ENCODE measurements at places on chromosomes 3 and 15. TPM values are rescaled to one million over a fixed set of nuclear protein-coding genes. Genes with fewer than 3 reads are reported as not detected.

GRCh38 chr3:122919291-122919610, 108.3 kb downstream of the SEMA5B start:
- no peaks in the 10 kb centered on the region for H3K36me3 ChIP-seq
- DNase-seq, result no peak
- H3K4me3 ChIP-seq, result no peak overlapping the region
- no peak overlapping the region for H3K27ac ChIP-seq
- peaks cover 18% of the 10 kb centered on the region for H3K4me1 ChIP-seq

DNA sequence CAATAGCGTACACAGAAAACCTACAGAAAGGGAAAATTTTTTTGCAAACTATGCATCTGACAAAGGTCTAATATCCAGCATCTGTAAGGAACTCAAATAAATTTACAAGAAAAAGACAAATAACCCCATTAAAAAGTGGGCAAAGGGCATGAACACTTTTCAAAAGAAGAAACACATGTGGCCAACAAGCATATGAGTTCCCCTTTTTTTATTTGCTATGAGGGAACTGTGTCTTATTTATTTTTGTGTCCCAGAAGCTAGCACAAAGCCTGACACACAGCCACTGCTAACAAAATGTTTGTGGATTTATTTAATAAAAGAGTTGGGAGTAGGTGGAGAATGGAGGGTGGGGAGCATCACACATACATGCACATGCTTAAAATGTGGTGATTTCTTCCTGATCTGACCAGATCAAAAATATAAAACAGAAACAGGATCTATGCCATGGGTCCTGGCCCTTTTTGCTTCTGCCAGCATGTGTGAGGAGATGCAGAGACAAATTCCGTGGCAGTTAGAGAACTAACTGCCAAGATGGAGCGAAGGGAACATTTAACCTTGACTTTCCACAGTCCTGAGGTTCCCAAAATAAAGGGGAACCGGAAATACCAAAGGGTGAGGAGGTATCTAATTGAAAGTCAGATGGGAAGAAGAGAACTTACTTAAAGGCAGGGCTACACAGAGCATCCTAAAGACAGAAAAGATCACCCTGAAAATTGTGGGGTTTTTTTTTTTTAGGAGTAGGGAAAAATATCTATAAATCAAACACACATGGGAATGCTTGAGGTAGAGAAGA, at the start of gene TMEM202:
Gene TMEM202 (plus strand): TSS at position 510 of the 793 bp plus-strand sequence. CDS start 22 bp downstream, at position 532.
- no peak within 1 kb of the TSS for H3K27ac ChIP-seq
- DNase-seq, result no peak
- H3K36me3 ChIP-seq, result no peaks in the 10 kb centered on the region
- no peaks in the 10 kb centered on the region for H3K4me1 ChIP-seq

The ONECUT1 gene
- total RNA-seq, result not detected

The APPL1 gene
- 55.1 TPM for total RNA-seq

- no peak overlapping the region for H3K27ac ChIP-seq
- no peaks in the 10 kb centered on the region for H3K27me3 ChIP-seq
- no peaks in the 10 kb centered on the region for H3K36me3 ChIP-seq
Observed at GRCh38 chr3:7038394-7038793, 177.5 kb downstream of the GRM7 start.

- no peaks in the 10 kb centered on the region for H3K27me3 ChIP-seq
- peak overlapping the region; percentile 89 for H3K27ac ChIP-seq
- peaks cover 56% of the 10 kb centered on the region for H3K4me1 ChIP-seq
- H3K4me3 ChIP-seq, result no peak overlapping the region
Observed at GRCh38 chr3:11509173-11510000, 134.3 kb downstream of the VGLL4 start.

GRCh38 chr15:32774022-32774421, 56.2 kb downstream of the GREM1 start:
- H3K36me3 ChIP-seq, result no peaks in the 10 kb centered on the region
- no peaks in the 10 kb centered on the region for H3K4me1 ChIP-seq
- H3K27me3 ChIP-seq, result no peaks in the 10 kb centered on the region
- no peak overlapping the region for H3K4me3 ChIP-seq

The ISG20 gene
- total RNA-seq, result 14.3 TPM

- H3K27ac ChIP-seq, result no peak overlapping the region
- H3K4me3 ChIP-seq, result no peak overlapping the region
- no peak for DNase-seq
Observed at GRCh38 chr15:38517312-38517975, 47.2 kb downstream of the RASGRP1 start.

DNA sequence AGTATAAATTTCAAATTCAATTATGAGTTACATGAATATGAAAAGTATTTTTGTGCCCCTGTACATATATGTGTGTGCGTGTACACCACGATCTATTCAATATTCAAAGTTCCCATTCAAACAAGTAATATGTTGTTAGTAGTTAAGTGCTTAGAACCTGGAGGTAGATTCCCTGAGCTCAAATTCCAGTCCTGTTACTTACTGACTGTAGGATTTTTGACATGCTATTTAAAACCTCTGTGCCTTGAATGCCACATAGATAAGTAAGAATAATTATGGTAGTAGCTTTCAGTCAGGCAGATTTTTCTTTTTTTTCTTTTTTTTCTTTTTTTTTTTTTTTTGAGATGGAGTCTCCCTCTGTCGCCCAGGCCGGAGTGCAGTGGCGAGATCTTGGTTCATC, 53.3 kb upstream of the CMSS1 start:
- H3K36me3 ChIP-seq, result no peaks in the 10 kb centered on the region
- DNase-seq, result no peak
- no peak overlapping the region for H3K4me3 ChIP-seq
- H3K27me3 ChIP-seq, result no peaks in the 10 kb centered on the region
- H3K27ac ChIP-seq, result no peak overlapping the region

- no peak overlapping the region for H3K27ac ChIP-seq
- no peaks in the 10 kb centered on the region for H3K27me3 ChIP-seq
- H3K4me1 ChIP-seq, result no peaks in the 10 kb centered on the region
- no peak overlapping the region for H3K4me3 ChIP-seq
Observed at GRCh38 chr3:51547274-51547673, 8.8 kb downstream of the RAD54L2 start.

- H3K36me3 ChIP-seq, result no peaks in the 10 kb centered on the region
- no peak overlapping the region for H3K4me3 ChIP-seq
- H3K4me1 ChIP-seq, result peaks cover 14% of the 10 kb centered on the region
- no peaks in the 10 kb centered on the region for H3K27me3 ChIP-seq
- peak overlapping the region; percentile 7 for H3K27ac ChIP-seq
Observed at GRCh38 chr15:68691705-68692104, 112.9 kb downstream of the CORO2B start.

DNA sequence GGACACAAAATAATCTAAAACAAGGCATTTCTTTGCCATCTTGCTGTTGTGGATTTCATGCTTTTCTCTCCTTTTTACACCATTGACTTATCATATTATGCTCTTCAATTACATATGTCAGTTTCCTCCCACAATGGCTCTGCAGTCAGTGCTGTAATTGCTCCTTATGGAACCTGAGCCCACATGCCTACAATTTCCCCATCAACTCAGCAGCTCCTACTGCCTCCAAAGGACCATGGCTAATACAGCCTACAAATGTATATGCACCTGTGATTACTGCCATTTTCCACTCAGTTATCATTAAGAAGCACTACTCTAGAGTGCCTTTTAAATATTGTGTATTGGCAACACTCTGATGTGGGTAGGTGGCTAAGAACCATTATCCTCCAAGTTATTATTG, 30.8 kb downstream of the RTP4 start:
- no peak overlapping the region for H3K4me3 ChIP-seq
- no peaks in the 10 kb centered on the region for H3K27me3 ChIP-seq
- no peaks in the 10 kb centered on the region for H3K36me3 ChIP-seq
- H3K27ac ChIP-seq, result no peak overlapping the region
- no peak for DNase-seq

The SAMMSON gene
- total RNA-seq, result 0.59 TPM

The SPATA12 gene
- total RNA-seq, result not detected

- H3K4me3 ChIP-seq, result no peak overlapping the region
- DNase-seq, result no peak
- peaks cover 4% of the 10 kb centered on the region for H3K4me1 ChIP-seq
- H3K36me3 ChIP-seq, result no peaks in the 10 kb centered on the region
Observed at GRCh38 chr3:53583161-53583690, 88.8 kb downstream of the CACNA1D start.

- no peak for DNase-seq
- H3K27ac ChIP-seq, result peak overlapping the region; percentile 75
- H3K27me3 ChIP-seq, result no peaks in the 10 kb centered on the region
Observed at GRCh38 chr3:15795651-15796308, 2.0 kb downstream of the ANKRD28 start.

The ARPIN gene
- 21.4 TPM for total RNA-seq

The GNL3 gene
- total RNA-seq, result 39.2 TPM

DNA sequence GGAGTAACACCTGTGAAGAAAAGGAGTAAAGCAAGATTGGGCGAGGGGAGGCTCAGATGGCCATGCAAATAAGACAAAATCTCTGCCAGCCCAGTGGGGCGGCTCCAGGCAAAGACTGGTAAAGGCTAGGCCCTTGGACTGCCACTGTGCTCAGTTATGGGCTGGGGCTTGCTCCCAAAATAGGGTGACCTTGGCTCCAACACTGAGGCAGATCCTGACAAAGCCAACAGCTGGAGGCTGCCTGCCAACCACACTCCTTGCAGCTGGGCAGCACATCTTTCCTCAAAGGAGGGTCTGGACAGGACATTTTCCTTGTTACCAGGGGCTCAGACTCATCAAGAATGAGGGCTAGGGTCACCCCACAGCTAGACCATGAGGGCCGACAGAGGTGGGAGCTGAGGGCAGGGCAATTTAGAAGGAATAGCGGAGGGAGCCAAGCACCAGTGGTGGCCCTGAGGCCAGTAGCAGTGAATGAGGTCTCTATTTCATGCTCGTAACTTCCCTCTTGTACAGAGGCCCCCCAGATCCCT, 86.1 kb downstream of the CHRD start:
- H3K27ac ChIP-seq, result no peak overlapping the region
- no peak for DNase-seq
- no peak overlapping the region for H3K4me3 ChIP-seq
- no peaks in the 10 kb centered on the region for H3K4me1 ChIP-seq
- no peaks in the 10 kb centered on the region for H3K27me3 ChIP-seq

DNA sequence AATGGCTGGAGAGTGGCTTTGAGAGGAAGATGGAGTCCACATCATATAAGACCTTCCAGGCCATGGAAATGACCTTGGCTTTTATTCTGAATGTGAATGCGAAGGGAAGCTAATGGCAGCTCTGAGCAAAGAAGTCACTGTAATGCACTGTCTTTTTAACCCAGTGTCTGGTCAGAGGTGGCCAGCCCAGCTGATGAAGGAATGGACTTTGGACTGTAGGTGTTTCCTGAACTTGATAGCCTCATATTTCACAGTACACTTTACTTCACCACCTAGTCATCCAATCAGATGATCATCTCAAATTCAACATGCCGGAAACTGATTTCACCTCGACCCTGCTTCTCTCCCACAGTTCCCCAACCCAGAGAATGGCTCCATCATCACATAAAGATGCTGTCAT, 33.4 kb downstream of the DCLK3 start:
- H3K27ac ChIP-seq, result no peak overlapping the region
- H3K4me1 ChIP-seq, result no peaks in the 10 kb centered on the region
- no peaks in the 10 kb centered on the region for H3K36me3 ChIP-seq
- H3K27me3 ChIP-seq, result no peaks in the 10 kb centered on the region
- no peak for DNase-seq

DNA sequence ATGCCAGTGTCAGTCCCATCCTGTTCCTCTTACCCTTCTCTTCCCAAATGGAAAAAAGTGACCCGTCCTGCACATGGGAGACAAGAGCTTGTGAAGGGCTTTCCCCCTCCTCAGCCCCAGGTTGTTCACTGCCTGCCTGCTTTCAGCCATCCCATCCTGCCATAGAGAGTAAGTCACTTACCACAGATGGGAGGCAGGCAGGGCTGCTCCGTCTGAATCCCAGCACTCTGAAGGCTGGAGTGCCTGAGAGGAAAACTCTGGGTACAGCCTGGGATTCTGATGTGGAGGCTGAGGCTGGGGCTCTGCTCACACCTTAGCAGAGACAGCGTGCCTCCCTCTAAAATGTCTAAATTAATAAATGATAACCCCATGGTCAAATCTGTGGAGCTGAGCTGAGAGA, 14.8 kb downstream of the CPNE4 start:
- no peaks in the 10 kb centered on the region for H3K36me3 ChIP-seq
- DNase-seq, result no peak
- peaks cover 9% of the 10 kb centered on the region for H3K4me1 ChIP-seq
- H3K4me3 ChIP-seq, result no peak overlapping the region
- no peak overlapping the region for H3K27ac ChIP-seq

GRCh38 chr15:65660927-65661326, 39.2 kb downstream of the SLC24A1 start:
- peaks cover 12% of the 10 kb centered on the region for H3K36me3 ChIP-seq
- H3K4me3 ChIP-seq, result no peak overlapping the region
- H3K27ac ChIP-seq, result no peak overlapping the region
- no peaks in the 10 kb centered on the region for H3K27me3 ChIP-seq
- no peak for DNase-seq
- no peaks in the 10 kb centered on the region for H3K4me1 ChIP-seq

DNA sequence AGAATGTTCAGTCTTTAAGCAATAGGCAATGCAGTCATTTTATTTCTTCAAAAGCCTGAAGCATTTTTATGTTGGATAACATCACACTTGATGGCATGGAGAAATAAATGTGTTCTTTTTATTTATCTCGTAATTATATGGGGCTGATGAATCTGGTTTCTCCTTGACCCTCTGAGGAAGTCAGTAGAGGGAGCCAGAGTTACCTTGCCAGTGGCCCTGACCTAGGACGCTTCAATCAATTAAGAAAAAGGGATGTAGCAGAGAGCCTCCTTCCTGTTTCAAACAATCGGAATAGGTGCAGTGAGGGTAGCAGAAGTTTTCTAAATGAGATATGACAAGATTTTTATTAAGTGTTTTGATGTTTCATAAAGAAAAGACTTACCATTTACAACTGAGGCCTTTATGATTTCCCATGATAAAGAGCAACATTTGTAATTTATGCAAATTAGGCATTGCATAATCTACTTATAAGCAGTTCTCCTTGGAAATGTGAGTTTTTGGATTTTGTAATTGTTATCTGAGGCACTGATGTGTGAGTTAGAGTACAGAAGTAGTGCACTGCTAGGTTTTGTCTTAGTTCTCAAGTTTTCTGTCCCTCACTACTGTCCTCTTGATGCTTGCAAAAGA, 129.1 kb downstream of the RAP2B start:
- no peaks in the 10 kb centered on the region for H3K4me1 ChIP-seq
- DNase-seq, result no peak
- no peak overlapping the region for H3K4me3 ChIP-seq
- no peak overlapping the region for H3K27ac ChIP-seq
- H3K36me3 ChIP-seq, result no peaks in the 10 kb centered on the region
